ENCODE measurements at places on chromosomes 12 and 14.

DNA sequence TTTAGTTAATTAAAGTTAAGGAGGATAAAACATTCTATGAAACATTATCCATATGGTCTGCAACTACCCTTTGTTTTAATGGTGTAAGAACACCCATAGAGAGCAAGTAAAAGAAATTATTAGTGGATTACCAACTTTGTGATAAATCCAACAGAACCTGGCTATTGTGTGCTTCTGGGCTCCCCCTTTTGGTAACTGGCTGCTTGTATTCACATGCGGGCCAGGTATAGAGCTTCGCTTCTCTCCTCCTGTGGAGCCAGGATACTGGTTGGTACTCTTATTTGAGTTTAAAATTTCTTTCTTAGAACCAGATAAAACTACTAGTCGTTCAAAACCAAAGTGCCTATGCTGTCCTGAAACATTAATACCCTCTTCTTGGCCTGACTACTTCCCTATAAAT lies 81.0 kb downstream of the PTPRR start:
- no peak for DNase-seq

- no peak for DNase-seq
Observed at GRCh38 chr12:50017641-50018040, 7.7 kb downstream of the RACGAP1 start.

DNA sequence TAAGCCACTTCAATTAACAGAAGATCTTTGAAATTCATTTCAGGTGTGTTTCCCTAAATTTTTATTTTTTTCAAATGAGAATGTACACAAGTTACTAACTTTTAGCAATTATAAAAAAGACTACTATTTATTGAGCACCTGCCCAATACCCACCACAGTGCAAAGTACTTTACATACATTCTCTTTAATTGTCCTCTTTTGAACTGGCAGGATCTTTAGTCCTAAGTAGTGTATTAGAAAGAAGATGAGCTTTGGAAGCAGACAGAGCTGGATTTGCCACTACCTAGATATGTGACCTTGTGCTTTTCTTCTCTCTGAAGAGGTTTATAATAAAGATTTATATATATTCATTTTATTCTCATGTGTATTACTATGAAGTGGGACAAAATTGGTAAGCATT lies 63.7 kb downstream of the TMEM117 start:
- no peak for DNase-seq

DNA sequence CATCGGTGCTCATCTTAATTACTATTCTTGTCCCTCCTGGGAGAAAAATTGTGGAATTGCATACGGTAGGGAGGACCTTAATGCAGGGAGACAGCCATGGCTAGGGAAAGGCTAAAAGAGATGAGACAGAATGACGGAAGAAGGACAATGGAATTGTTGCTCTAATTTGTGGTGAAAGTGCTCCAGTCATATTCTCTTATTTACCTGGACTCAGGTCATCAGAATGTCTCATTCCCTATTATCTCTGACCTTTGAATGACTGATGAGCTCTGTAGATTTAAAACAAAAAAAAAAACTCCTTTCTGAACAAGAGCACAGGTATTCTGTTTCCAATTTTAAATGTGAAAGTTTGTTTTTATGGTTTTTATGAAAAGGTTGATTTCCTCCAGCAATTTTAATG lies 8.6 kb upstream of the EPS8 start:
- no peak for DNase-seq

GRCh38 chr12:18120899-18121298 lies 30.9 kb upstream of the RERGL start:
- no peak for DNase-seq

DNA sequence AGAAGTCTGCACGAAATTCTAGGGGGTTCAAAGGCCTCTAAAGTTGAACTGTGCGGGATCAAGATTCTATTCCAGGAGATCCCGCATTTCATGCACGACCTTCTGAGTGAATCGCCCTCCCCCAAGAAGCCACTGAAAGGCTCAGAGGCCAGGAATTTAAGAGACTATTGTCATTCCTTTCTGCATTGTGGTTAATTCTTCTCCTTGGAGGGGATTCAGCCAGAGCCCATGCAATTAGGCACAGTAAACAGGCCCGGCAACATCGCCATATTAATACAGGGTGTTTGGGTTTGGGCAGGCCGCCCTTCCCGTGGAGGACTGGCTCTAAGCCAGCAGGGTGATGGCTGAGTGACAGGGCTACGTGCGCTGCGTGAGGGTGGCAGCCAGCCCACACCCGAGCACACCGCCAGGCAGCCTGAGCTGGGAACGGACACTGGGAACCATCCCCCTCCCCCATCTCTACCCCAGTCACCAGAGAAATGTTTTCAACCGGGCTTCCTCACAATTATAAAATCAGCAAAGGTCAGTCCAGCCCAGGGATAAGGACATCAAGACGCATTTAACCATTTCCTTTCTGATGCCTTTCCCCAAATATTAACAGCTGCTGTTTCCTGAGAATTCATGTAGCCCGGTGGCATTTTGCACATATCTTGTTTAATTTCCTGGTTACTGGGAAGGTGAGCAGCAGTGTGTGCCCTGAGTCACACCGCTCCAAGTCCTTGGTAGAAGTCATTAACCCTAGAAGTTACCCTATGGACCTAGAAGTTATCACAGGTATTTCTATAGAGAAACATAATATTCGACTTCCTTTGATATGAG lies 12.5 kb downstream of the EGLN3 start:
- DNase-seq = no peak

DNA sequence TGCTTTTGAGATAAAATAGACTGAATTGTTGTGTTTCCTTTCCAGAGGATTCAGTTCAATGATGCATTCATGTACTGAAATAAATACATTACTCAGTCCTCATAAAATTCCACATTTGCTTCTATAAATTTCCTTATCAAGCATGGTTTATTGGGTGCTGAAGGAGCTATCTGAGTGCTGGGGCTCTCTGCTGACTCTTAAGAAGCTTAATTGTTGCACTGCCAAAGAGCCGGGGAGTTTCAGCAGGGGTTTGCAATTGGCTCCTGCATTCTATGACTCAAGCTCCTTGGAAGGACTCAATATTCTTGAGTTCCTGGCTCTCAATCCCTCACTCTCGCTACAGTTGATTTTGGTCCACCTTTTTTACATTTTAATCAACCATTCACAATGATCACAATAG lies 69.8 kb upstream of the PYGL start:
- DNase-seq = no peak

DNA sequence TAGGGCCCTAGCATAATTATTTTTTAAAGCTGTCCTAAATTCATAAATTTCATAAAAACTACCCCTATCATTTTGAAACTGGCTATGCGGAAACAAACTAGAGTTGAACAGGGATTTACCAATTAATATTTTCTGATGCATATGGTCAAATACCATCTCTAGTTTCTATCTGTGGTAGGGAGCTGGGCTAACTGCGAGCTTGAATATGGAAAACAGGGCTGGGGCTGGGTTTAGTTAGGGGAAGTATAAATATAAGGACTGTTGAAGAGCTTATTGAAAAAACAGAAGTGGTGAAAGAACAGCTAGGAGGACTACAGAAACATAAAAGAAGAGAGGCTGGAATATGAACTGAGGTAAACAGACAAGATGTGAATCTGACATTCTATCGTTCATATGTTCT lies 91.8 kb downstream of the SLC38A1 start:
- DNase-seq = no peak

All from GM19239 (cell line).